ENCODE measurements at places on chromosomes 3 and 15.

DNA sequence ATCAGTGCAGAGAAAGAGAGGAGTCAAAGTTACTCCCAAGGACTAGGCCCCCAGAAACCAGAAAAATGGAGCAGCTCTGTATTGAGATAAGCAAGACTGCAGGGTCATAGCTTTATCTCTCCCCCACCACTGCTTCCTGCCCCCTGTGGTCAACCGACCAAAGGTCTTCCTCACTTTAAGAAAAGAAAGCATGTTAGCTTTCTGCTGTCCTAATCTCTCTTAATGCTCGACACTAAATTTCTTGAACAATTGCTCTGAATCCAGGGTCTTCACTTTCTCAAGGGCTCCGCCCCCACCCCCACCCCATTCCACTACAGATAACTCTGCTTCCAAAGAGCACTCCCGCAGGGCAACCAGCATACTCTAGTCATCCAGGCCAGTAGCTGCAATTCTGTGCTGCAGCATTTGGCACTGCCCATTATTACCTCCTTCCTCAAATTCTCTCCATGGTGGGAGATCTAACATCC is 31.9 kb downstream of the TNIK start:
- no peak for DNase-seq

DNA sequence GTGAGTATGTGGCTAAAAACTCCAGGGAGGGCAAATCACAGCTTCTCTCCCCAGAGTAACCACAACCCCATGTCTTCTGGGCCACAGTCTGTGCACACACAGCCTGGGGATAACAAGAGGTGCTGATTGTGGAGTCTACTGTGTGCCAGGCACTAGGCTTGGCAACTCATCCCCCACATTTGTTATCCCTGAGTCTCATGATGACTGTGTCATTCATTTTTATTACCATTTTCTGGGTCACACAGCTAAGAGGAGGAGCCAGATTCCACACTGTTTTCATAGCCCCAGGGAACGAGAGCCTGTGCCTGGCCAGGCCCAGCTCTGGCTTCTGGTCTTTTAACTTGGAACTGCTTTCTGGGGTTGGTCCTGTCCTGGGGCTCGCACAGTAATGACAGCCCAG is 34.5 kb downstream of the ESYT3 start:
- no peak for DNase-seq

DNA sequence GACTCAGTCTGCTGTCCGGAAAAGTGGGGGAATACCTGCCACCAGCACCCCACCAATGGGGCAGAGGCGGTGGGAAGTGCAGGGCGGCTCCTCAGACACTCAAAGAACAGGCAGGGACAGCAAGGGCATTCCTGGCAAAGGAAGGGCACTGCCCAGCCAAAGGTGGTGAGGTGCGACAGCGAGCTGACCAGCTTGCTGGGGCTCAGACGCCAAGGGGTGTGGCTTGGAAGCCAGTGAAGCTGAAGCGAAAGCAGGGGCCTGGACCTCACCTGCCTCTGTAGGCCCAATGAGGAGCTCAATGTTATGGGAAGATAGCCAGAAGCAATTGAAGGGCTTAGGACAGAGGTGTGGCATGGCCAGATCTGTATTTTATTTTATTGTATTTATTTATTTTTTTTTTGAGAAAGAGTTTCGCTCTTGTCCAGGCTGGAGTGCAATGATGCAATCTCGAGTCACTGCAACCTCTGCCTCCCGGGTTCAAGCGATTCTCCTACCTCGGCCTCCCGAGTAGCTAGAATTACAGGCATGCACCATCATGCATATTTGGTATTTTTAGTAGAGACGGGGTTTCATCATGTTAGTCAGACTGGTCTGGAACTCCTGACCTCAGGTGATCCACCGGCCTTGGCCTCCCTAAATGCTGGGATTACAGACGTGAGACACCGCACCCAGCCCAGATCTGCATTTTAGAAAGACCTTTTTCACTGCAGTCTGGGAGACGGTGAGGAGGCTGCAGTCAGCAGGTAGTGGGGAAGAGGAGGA is 4.4 kb upstream of the LMAN1L start:
- DNase-seq: no peak

- DNase-seq: no peak
These were observed 253.1 kb downstream of the NLGN1 start for GRCh38 chr3:173650596-173650995.

DNA sequence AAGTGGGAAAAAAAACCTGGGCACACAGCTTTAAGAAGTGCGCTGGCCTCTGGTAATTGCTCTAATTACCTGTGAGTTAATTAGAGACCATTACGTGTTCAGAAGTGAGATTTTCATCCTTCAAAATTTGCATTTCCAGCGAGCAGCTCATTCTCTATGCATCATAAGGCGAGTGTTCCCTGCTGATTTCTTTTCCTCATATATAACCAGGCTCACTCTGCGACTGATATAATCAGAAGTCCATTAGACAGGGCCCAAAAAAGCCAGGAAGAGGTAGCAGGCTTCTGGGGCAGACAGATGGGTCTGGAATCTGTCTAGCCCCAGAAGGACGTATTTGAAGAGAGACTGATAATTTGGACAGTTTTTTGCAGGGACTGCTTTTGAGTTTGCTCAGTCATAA is 158.7 kb downstream of the MTHFS start:
- DNase-seq: no peak

DNA sequence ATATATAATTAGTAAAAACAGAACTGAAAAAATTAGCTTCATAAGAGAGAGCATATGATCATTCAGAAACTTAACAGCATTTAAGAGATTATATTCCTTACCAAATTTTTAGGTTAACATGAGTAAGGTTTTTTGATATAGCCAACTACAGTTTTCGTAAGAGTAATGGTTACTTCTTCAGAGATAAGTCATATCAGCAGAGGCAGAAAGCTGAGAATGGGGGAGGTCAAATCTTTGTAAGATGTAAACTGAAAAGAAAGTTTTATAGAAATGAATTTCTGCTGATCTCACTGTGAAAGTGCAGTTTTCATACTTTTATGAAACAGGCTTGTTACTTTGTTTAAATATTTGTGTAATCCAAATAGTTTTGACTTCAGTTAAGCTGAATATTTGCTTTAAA is 193.3 kb downstream of the ZBTB20 start:
- DNase-seq: no peak

GRCh38 chr3:53991240-53991639 is 99.6 kb upstream of the SELENOK start:
- DNase-seq: no peak

GRCh38 chr3:43736558-43737440 is 46.1 kb downstream of the ABHD5 start:
- DNase-seq: no peak

DNA sequence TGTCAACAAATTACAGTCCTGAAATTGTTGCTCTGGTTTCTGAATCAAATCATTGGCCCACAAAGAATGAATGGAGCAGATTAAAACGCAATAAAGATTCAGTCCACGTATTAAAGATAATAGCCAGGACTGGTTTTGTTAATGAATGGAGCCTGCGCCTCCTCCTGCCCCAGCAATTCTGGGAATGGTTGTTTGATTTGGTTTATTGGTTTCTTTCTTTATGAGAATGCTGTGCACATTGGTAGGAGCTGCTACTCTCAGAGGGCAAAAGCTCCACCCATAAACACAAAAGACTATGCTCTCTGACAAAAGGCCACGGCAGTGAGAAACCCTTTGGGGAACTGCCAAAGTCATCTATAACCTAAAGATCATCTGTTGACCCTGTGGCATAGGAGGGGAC is 261.1 kb downstream of the ABHD5 start:
- DNase-seq: no peak

GRCh38 chr3:2937055-2937454 is 173.1 kb downstream of the IL5RA start:
- no peak for DNase-seq

- no peak for DNase-seq
These were observed 16.5 kb downstream of the ST6GAL1 start for GRCh38 chr3:186946756-186947375.

- DNase-seq: no peak
These were observed 232.0 kb upstream of the RASGRP1 start for GRCh38 chr15:38796589-38796988.

- peak; percentile 35 for DNase-seq
These were observed 8.3 kb upstream of the CSPG4 start for GRCh38 chr15:75720787-75721479.

GRCh38 chr3:18389108-18389733 is 35.9 kb downstream of the SATB1 start:
- peak; percentile 53 for DNase-seq

DNA sequence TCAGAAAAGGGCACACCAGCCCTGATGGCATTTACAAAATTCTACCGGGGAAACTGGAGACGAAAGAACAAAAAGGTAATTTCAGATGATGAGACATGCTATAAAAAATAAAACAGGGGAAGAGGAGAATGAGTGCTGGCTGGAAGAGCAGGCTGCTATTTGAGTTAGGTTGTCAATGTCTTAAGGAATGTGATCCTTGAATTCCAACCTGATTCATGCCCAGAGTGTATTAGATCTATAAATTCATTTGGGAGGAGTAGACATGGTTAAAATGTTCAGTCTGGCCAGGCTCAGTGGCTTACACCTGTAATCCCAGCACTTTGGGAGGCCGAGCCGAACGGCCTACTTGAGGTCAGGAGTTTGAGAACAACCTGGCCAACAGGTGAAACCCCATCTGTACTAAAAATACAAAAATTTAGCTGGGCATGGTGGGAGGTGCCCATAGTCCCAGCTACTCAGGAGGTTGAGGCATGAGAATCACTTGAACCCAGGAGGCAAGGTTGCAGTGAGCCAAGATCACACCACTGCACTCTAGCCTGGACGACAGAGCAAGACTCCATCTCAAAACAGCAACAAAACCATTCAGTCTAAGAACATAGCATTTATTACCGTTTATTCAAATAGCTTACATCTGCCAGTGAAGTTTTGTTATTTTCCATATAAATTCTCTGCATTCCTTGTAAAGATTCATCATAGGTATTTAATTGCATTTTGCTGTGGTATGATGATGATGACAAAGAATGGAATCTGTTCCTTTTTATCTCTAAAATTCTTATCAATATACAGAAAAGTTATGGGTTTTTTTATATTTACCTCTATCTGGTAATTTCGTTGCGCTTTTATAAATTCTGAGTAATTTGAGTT is 126.7 kb upstream of the NR2E3 start:
- DNase-seq: no peak

DNA sequence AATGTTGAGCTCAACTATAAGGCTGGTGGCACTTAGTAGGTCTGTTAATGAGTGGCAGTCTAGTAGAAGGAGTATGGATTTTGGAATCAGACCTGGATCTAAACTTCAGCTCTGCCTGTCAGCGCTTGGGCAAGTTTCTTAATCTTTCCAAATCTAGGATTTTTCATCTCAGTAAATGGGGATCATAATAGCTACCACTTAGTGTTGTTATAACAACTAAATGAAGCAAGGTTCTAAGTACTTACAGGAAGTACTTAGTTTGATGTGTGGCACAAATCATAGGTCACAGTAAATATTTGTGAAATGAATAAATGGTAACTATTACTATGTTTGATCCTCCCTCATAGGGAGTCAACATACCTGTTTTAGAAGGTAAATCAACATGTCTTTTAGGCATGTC is 31.4 kb downstream of the SLC49A4 start:
- no peak for DNase-seq

GRCh38 chr3:138493804-138494606 is 59.6 kb downstream of the ESYT3 start:
- DNase-seq: no peak

DNA sequence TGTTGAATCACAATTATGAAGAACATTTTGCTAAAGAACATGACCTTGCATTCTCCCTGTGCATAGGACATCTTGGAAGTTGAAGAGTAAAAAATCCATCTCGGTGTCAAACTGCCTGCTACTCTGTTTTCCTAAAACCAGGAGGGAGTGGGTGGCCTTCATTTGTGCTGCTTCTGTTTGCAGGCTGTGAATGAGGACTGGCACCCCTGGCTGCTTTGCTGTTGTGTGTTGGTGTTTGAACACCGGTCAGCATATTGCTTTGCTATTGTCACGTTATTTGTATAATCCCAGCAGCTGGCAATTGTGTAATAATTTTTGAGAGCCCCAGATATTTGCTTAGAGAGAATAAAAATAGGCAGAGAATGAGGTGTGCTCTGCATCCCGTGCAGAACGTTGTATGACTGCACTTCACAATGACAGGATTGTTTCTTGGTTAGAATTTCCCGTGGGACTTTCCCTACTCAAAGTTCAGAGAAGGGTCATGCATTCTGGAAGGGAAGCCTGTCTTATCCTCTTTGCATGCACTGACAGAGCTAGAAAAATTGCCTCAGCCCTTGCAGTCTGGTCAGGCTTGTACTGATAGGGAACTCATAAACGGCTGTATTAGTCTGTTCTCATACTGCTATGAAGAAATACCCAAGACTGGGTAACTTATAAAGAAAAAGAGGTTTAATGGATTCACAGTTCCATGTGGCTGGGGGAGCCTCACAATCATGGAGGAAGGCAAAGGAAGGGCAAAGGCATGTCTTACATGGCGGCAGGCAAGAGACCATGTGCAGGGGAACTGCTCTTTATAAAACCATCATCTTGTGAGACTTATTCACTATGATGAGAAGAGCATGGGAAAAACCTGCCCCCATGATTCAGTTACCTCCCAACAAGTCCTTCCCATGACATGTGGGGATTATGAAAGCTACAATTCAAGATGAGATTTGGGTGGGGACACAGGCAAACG is 16.3 kb downstream of the SV2B start:
- no peak for DNase-seq

- DNase-seq: no peak
These were observed 76.9 kb downstream of the ETFA start for GRCh38 chr15:76234337-76234889.

- DNase-seq: no peak
These were observed 158.0 kb downstream of the FBLN2 start for GRCh38 chr3:13706886-13707285.

GRCh38 chr3:143134471-143134870 is 14.9 kb downstream of the CHST2 start:
- DNase-seq: no peak

DNA sequence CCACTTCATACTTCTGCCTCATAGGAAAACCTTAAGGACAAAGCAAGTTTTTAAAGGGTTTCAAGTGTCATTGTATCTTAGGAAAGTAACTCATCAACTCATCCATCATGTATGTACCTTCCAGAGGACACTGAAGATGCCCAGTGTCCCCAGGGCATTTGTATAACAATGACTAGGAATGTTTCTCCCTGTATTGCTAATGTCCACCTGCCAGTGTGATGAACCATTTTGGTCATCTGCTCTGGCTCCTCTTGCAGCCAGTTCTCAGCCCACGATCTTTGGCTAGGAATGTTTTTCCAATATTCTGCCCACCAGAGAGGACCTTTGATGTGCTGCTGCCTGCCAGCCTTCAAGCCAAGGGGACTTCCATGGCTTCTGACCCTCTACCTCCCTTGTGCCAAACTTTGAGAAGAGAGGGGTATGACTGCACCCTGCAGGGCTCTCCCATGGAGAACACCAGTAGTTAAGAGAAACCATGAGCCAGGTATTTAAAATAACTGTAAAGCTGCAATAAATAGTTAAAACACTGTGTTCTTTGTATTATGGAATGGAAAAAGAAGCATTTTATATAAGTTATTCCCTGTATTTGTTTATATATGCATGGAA is 11.4 kb downstream of the LMOD3 start:
- no peak for DNase-seq

- peak; percentile 43 for DNase-seq
These were observed 25.1 kb upstream of the CSTA start for GRCh38 chr3:122299872-122300460.

Measured in CD4-positive, alpha-beta T cell treated with Interleukin-17A for 4 hours (primary cell).